ENCODE measurements at places on chromosomes 2 and 18.

DNA sequence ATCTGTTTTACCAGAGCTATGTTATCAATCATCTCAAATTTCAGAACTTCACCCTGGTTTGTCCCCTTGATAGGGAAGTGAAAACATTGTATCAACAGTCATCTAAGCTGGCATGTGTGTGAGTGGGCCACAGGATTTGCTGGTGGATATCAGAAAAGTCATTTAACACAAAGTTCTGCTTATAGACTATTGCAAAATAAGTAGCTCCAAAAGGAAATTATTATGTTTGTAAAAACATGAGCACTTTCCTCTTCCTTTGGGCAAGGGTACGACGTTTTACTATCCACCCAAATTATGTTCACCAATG is 20.7 kb upstream of the COPS8 start:
- no peak for DNase-seq

DNA sequence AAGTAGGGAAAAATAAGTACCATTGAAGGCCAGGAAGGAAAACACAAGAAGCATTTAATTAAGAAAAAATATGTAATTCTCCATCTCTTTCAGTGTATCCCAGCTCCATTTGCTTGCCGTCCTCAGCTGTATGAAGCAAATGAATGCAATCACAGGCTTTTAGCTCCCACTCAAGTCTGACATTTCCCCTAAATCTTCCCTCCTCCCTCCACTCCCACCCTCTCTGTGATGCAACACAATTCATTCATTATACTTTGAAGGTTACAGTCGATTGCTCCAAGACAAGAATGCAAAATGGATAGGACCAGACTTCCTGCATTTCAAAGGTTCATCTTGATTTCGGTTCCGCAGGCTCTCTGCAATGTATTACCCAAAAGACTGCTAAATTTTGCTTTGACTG is 172.7 kb upstream of the SERPINE2 start:
- DNase-seq: no peak

DNA sequence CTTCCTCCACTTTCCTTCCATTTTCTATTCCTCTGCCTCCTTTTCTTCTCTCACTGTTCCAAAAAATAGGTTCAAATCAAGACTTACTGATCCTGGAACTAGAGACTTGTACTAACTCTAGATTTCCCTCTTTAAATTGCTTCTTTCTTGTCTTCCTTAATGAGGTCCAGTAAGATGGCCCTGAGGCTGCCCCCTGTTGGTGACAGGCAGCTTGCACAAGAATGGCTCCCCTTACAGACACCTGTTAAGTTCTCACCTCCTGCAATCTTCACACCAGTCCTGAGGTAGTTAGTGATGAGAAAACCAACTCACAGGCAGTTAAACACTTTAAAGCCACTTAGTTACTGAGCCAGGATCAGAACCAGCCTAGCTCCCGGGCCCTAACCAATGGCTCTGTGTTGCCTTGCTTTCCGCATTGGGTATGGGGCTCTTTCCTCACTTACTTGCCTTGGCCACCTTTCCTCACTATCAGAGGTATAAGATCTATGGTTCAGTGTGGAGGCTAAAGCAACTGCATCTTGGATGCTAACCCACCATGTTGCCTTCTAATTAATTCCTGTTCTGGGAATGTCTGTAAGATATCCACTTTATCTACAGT is 130.6 kb downstream of the AKAIN1 start:
- DNase-seq: no peak

- DNase-seq: no peak
These were observed 516.2 kb downstream of the DCDC2C start for GRCh38 chr2:4219571-4219970.

- no peak for DNase-seq
These were observed 110.1 kb upstream of the CELF4 start for GRCh38 chr18:37675699-37676098.

Data from AG04449 (cell line).